ENCODE measurements at places on chromosomes 11 and 22. TPM values are rescaled to one million over a fixed set of nuclear protein-coding genes. Genes with fewer than 3 reads are reported as not detected.

GRCh38 chr11:97815667-97816066 is 1205.1 kb upstream of the CNTN5 start:
- no peak for DNase-seq

DNA sequence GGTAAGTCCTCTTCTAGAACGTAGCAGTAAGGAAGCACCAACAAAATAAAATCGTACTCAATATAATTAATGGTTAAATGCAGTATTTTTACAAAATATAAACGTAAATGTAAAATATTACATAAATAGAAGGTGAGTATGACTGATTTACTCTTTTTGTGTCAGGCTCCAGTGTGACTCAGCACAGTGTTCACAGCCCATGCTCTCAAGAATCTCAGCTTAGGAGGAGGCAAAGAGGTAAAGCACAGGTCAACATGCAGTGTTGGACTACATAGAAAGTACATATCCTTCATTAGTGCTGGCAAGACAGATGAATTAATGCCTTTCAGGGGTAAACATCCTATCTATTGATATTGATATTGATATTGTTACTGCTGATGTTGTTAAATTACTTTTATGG is 2050.6 kb upstream of the RAG2 start:
- no peak for DNase-seq

The KCNQ1OT1 gene
- 0.50 TPM for polyA plus RNA-seq

The MMP10 gene
- 0.15 TPM for polyA plus RNA-seq

The NRXN2 gene
- not detected for polyA plus RNA-seq

- no peak for DNase-seq
Measured at GRCh38 chr11:102239911-102240310, 77.4 kb upstream of the BIRC3 start.

The CTSW gene
- polyA plus RNA-seq = not detected
